Transverse colon (tissue), 4 donors: ENCODE measurements at places on chromosomes 13 and 19. TPM values are rescaled to one million over a fixed set of nuclear protein-coding genes. Genes with fewer than 3 reads are reported as not detected.
A peak's percentile ranks its signal among the peaks of the same experiment; 100 is the strongest.

DNA sequence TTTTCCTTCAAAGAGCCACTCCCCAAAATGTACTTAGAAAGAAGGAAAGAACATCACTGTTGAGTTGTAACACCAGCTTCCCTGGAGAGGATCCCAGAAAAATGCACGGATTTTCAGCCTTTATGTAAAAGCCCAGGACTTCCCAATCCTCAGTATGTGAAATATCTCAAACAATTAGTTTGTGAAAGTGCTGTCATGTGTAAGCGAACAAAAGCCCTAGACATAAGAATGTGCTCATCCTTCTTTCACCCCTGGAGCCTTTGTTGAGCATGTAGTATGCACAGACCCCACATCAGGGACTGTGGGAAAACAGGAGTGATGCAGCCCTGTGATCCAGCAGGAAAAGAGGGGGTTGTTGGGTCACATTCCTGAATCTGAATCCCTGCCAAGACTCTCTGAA, 441.4 kb upstream of the ZNF507 start:
- DNase-seq, result no peak

- no peak for DNase-seq
Observed at GRCh38 chr13:43300865-43301264, 277.5 kb downstream of the DNAJC15 start.

DNA sequence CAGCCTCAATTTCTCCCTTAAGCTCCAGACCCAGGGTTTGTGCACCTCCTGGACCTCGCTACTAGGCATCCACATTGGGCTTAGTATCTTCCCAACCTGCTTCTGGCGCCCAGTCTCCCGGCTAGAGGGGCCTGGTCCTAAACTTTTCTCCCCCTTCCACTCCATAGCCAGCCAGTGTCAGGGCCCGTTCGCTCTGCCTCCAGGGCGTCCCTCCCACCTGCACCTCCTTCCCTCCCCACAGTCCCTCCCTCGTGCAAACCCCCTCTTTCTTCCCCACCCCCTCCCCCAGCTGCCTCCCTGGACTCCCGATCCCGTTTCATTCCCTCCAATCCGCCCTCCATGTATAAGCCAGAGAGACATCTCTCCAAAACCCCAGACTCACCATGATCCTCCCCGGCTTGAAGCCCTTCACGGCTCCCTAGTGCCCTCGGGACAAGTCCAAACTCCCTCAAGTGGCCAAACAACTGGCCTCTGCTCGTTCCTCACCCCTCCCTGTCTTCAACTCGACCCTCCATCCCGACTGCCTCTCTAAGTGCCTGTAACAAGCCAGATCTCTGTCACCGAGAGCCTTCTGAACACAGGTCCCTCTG, 997 bp upstream of the SAMD4B start:
- peak; percentile 42 for DNase-seq

The GARIN5A gene
- total RNA-seq, result not detected

The NKPD1 gene
- 1.5 TPM for total RNA-seq
